Body of pancreas (tissue), 4 donors: ENCODE measurements at places on chromosomes 7 and 10.

GRCh38 chr10:20674926-20675325, 222.2 kb downstream of the NEBL start:
- no peaks in the 10 kb centered on the region for H3K36me3 ChIP-seq
- no peaks in the 10 kb centered on the region for H3K27me3 ChIP-seq
- DNase-seq: no peak
- no peak overlapping the region for H3K27ac ChIP-seq
- H3K4me1 ChIP-seq: no peaks in the 10 kb centered on the region

- no peak overlapping the region for H3K4me3 ChIP-seq
- no peaks in the 10 kb centered on the region for H3K36me3 ChIP-seq
Observed at GRCh38 chr7:146216396-146217041, 99.9 kb downstream of the CNTNAP2 start.

DNA sequence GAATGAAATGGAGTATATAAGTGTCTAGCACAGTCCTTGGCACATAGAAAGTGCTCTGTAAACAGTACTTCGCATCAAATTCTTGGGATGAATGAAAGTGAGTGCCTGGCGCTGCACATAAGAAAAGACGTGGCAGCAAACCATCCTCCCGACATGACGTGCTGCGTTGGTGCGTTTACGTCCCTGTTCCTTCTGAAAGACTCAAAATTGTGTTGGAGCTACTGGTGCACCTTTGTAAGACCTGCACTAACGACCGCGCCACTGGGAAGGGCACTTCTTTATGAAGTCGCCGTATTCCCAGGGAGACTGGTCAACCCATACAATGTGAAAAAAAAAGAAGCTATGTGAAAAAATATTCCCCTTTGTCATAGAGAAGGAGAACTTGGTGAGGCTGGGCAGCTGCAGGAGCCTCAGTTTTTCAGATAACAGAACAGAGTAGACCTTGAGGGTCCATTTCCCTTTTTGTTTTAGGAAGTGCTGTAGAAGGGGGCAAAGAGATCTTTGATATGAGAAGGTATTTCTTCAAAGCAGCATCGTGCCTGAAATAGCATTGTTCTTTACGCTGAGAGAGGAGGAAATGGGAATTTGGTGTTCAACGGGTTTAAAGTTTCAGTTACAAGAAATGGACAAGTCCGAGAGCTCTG, 91.7 kb downstream of the PTPRE start:
- no peaks in the 10 kb centered on the region for H3K27me3 ChIP-seq
- no peak for DNase-seq
- H3K4me1 ChIP-seq: no peaks in the 10 kb centered on the region
- H3K27ac ChIP-seq: no peak overlapping the region

DNA sequence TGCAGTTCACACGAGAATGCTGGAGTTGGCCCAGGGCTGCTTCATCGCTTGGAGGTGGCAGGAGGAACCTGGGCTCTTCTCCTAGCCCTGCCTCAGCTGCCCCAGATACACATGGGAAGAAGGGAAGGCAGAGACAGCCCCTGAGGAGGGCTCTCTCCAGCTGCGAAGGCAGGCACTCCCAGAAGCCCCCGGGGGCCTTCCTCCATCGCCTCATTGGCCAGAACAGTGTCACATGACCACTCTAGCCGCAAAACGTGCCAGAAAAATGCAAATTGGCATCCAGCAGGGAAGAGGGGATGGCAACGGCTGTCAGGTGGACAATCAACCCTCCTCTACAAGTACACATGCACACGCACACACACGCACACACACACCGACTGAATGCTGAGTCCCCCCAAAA, 217.8 kb upstream of the FRMD4A start:
- DNase-seq: no peak
- H3K4me3 ChIP-seq: no peak overlapping the region
- H3K27me3 ChIP-seq: no peaks in the 10 kb centered on the region
- H3K36me3 ChIP-seq: no peaks in the 10 kb centered on the region
- H3K27ac ChIP-seq: no peak overlapping the region

- no peak for DNase-seq
- H3K27ac ChIP-seq: peak overlapping the region; percentile 77
- peaks cover 55% of the 10 kb centered on the region for H3K4me1 ChIP-seq
- H3K4me3 ChIP-seq: no peak overlapping the region
Observed at GRCh38 chr10:79188154-79188965, 119.6 kb downstream of the ZMIZ1 start.

DNA sequence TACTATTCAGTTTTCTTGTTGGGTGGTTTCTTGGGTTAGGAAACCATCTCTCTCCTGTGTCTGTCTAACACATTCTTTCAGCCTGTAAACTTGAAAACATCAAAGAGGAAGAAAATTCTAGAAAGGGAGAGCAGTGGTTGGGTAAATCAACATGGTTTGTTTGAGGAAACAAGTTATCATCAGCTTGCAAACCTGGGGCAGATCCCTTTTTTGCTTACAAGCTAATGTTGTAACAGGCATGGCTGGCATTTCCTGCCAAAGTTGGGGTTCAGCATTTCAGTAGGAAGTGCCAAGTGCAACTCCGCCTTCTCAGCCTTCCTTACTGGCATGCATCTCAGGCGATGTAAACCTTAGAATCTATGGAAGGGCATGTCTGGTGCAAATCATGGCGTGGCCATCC, 112.6 kb downstream of the EEPD1 start:
- no peak overlapping the region for H3K4me3 ChIP-seq
- H3K4me1 ChIP-seq: peaks cover 20% of the 10 kb centered on the region
- H3K27ac ChIP-seq: no peak overlapping the region
- no peaks in the 10 kb centered on the region for H3K27me3 ChIP-seq
- no peaks in the 10 kb centered on the region for H3K36me3 ChIP-seq
- DNase-seq: peak; percentile 63

GRCh38 chr10:28533186-28533564, 257 bp downstream of the WAC start:
- DNase-seq: no peak
- peak overlapping the region; percentile 99 for H3K27ac ChIP-seq
- H3K4me3 ChIP-seq: peak overlapping the region; percentile 92
- no peaks in the 10 kb centered on the region for H3K27me3 ChIP-seq

GRCh38 chr10:6231730-6232129, 29.0 kb downstream of the PFKFB3 start:
- no peak for DNase-seq
- no peaks in the 10 kb centered on the region for H3K36me3 ChIP-seq
- no peak overlapping the region for H3K27ac ChIP-seq
- H3K27me3 ChIP-seq: no peaks in the 10 kb centered on the region
- no peaks in the 10 kb centered on the region for H3K4me1 ChIP-seq

DNA sequence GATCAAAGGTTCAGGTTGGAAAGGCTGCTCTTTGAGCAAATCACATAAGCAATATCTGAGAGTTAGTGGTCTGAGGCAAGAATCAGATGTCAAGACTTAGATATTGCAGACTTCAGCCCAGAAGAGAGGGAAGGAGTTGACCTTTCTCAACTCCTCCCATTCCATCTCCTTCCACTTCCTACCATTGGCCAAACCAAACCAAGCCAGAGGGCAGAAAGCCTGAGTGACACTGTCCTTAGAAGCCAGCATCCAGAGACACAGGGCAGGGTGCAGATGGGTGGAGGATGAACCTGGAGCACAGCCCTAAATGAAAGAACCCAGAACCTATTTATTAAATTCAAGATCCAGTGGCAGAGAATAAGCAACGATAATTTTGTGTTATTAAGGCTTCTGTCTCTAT, 180.5 kb downstream of the HIBADH start:
- DNase-seq: no peak
- H3K36me3 ChIP-seq: no peaks in the 10 kb centered on the region
- no peak overlapping the region for H3K27ac ChIP-seq

DNA sequence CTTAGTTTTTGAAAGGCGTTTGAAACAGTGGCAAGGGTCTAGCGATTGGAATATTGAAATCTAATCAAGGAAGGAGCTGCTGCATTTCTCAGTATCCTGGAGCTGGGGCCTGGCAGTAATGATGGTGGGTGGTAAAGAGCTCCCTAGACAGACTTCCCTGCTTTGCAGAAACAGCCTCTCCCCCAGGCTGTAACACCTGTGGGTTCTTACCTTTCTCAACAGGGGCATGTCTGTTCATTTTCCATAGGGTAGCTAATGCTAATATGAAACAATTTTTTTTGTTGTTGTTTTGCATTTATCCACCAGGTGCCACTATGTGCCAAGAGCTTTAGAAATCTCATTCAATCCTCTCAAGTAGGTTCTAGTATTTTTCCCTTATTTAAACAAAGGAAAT, 345.5 kb downstream of the REEP3 start:
- peaks cover 5% of the 10 kb centered on the region for H3K4me1 ChIP-seq
- H3K27me3 ChIP-seq: no peaks in the 10 kb centered on the region
- H3K4me3 ChIP-seq: no peak overlapping the region
- DNase-seq: no peak
- no peak overlapping the region for H3K27ac ChIP-seq

- H3K27ac ChIP-seq: peak overlapping the region; percentile 91
- no peaks in the 10 kb centered on the region for H3K27me3 ChIP-seq
- no peak for DNase-seq
- H3K4me1 ChIP-seq: peaks cover 46% of the 10 kb centered on the region
Observed at GRCh38 chr10:69317175-69317604, 38.9 kb downstream of the HK1 start.

- DNase-seq: no peak
- H3K27me3 ChIP-seq: no peaks in the 10 kb centered on the region
- no peak overlapping the region for H3K27ac ChIP-seq
Observed at GRCh38 chr10:114852197-114852596, 30.6 kb downstream of the FHIP2A start.
